NCI-H748 treated with DMSO at 0.1 percent for 48 hours (cell line): ENCODE measurements at places on chromosomes 7 and 10.

DNA sequence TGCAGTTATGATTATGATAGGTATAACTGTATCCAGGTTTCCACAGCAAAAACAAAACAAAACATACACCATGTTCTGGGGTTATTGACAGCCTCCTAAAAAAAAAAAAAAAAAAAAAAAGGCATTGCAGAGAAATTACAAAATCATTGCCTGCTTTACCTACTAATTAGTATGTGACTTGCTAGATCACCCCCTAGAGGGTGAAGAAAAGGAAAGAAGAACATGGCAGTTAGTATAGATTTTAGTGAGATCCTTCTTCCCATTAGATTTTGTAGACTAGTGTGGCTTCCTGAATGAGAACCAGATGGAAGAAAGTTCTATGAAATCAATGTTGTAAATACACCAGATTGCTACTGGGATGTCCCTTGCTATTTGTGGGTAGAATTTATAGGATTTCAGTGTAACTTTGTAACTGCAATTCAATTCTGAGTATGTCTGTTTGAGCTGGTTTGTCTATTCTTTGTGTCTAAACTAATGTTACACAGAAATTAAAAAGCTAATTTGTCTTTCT lies 24.0 kb upstream of the AGBL3 start:
- DNase-seq, result no peak

DNA sequence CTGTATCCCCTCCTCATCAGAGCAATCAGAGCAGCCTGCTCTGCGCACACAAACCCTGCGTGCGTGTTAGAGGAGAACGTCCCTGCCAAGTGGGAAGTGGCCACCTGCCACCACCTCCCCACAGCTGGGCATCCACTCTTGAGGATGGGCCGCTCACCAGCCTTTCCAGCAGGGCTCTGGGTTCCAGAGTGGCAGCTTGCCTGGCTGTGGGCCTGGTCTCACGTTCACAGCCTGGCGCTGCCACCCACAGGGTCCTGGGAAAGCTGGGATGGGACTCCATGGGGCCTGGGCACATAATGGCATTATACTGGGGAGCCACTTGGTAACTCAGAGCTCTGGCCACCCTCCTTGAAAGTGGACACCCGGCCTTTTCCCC lies 151.1 kb upstream of the PPP2R2D start:
- no peak for DNase-seq

DNA sequence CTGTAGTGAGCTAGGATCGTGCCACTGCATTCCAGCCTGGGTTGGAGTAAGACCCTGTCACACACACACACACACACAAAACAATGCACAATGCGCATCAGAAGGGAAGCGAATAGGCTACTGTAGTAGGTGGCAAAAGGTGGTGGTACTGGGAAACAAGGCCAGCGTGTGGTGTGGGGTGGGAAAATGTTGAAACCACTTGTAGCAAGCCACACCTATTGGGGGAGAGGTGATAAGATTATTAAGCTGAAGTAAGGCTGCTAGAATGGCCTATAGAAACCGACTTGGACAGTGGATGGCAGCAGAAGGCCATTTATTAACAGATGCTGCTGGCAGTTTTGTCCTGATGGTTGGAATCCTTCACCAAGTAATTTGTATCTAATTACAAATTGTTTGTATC lies 7.2 kb upstream of the CHCHD1 start:
- no peak for DNase-seq

DNA sequence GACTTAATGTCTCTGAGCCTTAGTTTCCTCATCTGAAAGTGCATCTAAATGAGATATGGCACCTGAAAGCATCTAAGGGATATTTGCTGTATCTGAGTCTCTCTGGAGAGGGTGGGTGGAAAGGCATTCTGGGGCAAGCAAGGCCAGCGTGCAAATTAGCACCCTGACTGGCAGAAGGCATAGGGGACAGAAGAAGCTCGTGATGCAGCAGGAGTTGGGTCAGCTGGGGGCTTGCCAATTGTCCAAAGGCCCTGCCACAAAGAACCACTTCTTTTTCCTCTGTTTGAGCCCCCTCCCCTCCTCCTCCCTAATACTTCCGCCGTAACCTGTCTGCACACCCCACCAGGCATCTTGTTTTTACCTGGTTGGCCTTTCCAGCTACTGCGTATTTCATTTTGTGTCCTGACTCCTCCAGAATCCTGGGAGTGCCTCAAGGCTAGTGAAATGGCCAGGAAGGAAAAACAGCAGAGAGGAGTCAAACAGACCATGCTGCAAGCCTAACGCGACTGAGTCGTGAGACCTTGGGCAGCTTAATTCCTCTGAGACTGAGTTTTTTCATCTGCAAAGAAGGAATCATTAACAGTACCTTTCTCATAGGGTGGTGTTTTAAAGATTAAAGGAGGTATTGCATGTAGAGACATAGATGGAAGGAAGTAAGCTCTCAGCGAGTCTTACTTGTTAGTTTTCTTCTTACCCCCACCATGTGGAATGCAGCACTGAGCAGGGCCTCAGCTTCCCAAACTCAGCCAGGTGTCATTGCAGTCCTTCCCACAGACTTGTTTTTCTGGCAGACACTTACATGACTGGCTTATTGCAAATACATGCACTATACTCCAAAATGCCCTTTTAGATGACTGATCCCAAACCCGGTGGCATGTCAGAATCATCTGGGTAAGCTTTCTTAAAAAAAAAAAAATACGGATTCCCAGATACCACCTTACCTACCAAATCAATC lies 49.1 kb upstream of the MXI1 start:
- DNase-seq, result no peak

- DNase-seq, result no peak
Measured at GRCh38 chr7:28161331-28161730, 19.3 kb downstream of the JAZF1 start.
